ENCODE measurements at places on chromosomes 16 and 17.

GRCh38 chr17:66364990-66365490, 62.6 kb downstream of the PRKCA start:
- no peak for DNase-seq

GRCh38 chr17:3639981-3640596, 3.5 kb downstream of the CTNS start:
- DNase-seq = peak; percentile 48

GRCh38 chr16:64365448-64365931, 756.4 kb downstream of the CDH11 start:
- DNase-seq = no peak

DNA sequence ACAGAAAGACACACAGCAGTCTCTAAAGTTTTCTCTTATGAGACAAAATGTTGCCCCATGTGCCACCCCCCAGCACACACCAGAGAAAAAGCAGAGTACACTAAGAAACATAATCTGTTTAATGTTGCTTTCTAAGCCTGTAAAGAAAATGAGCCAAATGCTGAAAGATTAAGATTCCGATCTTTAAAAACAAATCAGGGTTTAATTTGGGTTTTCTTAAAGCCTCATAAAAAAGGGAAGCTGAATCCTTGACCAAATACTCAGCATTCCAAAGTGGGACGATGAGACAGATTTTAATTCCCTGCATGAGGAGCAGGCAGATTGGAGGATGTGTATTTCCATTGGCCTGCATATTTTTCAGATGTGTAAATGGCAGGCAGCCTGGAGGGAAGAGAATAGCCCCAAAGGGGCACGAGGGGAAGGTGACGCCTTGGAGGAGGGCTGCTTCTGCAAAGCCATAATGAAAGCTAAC, 118.4 kb downstream of the COPRS start:
- DNase-seq = no peak

GRCh38 chr16:23081675-23082119, 67.6 kb downstream of the USP31 start:
- DNase-seq = no peak

DNA sequence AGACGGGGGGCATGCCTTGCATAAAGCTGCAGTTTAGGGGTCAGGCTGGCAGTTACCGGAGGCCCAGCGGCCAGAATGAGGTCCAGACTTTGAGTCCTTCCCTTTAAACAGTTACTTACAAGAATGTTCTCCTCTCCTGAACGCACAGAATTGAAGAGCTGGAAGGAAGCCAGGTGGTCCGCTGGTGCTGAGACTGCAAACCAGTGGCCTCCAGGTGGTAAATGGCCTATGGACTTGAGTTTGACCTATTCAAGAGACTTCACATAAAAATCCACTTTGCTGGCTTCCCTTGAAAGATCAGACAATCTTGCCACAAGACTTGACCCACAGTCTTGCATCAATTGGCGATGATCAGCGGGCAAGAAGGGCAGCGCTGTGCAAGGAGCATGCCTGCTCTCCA, 14.7 kb upstream of the SEZ6 start:
- no peak for DNase-seq

DNA sequence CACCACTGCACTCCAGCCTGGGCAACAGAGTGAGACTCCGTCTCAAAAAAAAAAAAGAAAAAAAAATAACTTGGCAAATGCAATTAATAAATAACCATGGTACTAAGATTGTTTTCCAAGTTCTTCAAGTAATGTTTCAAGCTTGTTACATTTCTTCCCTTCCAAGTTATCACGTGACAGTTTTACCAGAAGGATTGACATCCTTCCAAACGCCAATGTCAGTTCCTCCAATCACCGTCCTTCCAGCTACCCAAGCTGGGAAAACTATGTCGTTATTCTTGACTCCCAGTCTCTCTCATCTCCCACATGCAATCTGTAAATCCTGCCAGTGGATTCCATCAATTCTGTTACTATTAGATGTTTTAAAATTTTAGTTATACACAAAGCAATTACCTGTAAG, 3.9 kb upstream of the PHAF1 start:
- DNase-seq = no peak

DNA sequence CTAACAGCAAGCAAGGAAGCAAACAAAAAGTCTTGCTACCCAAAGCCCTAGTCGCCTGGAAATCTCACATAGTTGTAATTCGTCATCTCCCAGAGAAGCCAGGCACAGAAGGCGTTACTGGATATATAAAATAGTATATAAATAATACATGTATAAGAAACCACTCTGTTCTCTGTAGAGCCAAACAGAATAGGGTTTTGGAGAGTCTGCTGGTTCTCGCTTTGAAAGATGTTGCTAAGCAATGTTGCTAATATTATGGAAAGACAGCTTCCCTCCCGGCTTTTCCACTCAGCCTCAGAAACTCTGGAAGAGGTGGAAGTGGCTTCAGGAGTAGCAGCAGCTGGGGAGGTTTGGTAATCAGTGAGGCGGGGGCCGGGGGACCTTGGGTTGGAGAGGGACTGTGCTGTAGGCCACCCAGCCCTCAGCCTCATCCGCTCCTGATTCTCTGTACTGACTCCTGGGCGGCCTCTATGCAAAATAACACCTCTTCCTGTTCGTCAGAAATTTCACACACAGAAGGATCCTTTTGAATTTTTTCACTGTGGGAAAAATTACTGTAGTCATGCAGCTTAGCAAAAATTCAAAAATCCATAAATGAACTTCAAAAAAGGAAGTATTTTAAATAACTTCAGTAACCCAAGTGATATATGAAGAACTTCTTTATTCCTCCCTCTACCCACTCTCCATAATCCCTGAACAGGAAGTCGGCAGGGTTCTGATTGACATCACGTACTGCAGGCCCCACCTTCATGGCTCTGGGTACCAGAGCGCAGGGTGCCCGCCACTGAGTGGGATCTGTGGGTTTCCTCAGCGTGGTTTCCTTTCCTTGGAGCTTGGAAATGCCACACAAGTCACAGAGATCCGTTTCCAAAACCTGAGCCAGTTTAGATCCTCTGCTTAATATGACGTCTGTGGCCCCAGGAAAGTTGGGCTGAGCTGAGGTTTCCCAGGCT, 51.4 kb downstream of the RAP1GAP2 start:
- peak; percentile 79 for DNase-seq

- no peak for DNase-seq
Measured at GRCh38 chr17:79073706-79074088, 927 bp upstream of the ENGASE start.

DNA sequence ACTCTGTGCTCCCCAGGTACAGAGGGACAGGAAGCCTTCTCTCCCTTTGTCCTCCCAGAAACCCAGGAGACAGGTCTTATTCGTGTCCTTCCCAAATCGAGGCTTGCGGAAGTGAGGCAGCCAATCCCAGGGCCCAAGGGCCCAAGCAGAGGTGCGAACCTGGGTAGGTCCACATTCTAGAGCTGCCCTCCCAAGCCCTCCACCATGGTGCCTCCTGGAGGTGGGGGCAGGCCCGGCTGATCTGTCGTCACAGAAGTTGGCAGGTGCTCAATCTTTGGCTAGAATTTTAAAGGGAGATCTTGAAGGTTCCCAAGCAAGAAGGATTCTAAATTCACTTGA, 21.5 kb downstream of the MRC2 start:
- no peak for DNase-seq

GRCh38 chr17:81323411-81323868, 28.3 kb upstream of the SLC38A10 start:
- no peak for DNase-seq

DNA sequence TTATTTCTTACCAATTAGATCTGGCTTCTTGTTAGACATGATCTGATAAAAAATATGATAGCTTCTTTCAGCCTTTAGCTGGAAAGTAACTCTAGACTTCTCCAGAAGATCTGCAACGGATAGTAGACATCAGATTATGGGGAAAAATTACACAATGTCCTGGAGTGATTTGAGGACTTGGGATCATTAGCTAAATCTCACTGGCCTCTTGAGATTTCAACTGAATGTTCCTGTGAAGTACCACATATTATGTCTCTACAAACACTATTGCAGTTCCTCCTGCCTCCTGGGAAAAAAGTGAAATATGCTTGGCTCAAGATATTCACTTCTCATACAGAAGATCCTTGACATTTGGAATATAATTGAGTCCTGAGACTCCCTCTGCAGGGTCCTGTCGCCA, 5.5 kb downstream of the MYH1 start:
- no peak for DNase-seq

DNA sequence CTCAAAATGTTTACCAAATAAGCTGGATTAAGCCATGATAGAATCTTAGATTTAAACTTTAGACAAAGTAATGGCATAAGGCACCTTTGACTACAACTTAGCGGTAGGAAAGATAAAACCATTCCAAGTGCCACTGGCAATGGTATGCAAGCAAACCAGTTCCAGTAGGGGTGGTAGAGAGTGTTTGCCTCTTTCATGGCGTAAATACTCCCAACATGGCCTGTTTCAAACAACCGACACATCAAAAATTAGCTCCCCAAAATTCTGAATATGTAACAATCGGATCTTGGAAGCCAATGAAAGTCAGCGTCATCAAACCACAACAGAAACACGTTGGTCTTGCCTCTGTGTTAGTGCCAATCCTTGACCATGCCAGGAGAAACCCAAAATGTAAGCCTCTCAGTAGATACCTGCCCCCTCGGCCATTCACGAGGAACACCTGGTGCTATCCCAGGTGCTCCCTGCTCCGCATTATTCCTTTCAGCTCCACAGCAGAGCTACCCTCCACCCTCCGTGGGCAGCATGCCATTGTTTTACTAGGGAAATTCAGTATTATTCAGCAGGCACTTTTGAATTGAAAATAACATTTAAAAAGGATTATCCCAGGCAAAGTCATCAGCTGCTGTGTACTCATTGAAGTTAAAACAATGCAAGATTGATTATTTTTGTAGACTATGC, 307.8 kb upstream of the CDH11 start:
- no peak for DNase-seq

- no peak for DNase-seq
Measured at GRCh38 chr16:82045465-82045864, 10.4 kb downstream of the HSD17B2 start.

- peak; percentile 88 for DNase-seq
Measured at GRCh38 chr17:10149573-10150399, 48.6 kb downstream of the GAS7 start.

GRCh38 chr16:49399594-49400364, 26.2 kb downstream of the C16orf78 start:
- no peak for DNase-seq

DNA sequence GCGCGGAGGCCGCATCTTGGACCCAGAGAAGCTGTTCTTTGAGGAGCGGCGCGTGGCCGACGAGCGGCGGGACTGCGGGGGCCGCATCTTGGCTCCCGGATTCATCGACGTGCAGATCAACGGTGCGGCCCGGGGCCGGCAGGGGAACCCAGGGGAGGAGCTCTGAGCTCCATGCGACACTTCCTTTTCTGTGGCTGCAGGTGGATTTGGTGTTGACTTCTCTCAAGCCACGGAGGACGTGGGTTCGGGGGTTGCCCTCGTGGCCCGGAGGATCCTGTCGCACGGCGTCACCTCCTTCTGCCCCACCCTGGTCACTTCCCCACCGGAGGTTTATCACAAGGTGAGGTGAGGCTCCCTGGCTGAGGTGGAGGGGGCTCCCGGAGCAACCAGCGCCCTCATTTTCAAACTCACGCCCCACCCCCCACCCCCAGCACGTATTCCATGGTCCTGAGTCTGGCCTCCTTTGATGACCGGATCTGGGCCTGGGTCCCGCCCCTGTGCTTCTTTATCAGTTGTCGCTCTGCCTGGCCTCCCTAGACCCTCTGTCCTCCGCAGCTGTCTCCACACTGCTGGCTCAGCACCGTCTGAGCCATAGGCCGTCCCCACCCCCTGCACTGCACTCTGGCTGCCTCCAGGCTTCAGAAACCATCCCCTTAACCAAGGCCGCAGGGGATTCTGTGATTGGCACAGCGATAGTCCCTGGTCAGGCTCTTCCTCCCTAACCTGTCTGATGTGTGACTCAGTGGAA, 787 bp downstream of the AMDHD2 start:
- DNase-seq = peak; percentile 63

DNA sequence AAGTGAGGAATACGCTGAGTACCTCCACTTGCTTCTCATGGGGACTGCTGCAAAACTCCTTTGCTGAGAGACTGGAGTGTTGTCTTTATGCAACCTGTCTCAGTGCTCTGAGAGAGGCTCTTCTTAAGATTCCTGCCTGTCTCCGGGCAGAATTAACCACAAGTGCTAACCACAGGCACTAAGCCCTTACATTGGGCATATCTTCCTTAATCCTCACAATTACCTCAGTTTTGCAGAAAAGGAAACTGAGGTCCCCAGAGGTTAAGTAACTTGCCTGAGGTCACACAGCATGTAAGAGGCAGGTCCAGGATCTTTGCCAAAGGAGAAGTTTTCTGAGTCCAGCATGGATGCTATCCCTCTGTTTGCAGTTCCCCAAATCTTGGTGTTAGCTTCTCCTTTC, 86.0 kb downstream of the GP2 start:
- no peak for DNase-seq

- no peak for DNase-seq
Measured at GRCh38 chr16:65062736-65063583, 58.9 kb downstream of the CDH11 start.

- DNase-seq = no peak
Measured at GRCh38 chr17:21163101-21163500, 36.3 kb downstream of the DHRS7B start.

- DNase-seq = no peak
Measured at GRCh38 chr17:2777242-2777867, 18.9 kb upstream of the RAP1GAP2 start.

DNA sequence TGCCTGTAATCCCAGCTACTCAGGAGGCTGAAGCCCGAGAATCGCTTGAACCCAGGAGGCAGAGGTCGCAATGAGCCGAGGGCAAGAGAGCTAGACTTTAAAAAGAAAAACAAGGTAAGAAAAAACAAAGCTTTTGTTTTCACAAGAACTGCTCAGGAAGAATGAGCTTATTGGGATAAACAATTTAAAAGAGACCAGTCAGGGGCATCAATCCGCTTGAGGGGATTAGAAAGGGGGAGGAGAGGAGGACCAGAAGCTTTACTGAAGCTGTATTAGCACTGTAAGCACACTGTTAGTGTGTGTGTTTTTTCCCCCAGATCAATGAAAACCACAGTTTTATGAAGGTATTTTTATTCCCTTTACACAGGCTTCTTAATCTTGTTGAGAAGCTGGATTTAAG, 8.8 kb downstream of the TMEM170A start:
- DNase-seq = no peak

GRCh38 chr17:49151996-49152395, 19.4 kb downstream of the B4GALNT2 start:
- DNase-seq = no peak

- DNase-seq = peak; percentile 37
Measured at GRCh38 chr17:9240659-9241370, 219.5 kb downstream of the NTN1 start.

Data from common myeloid progenitor, CD34-positive (primary cell).